LNCaP clone FGC (cell line): ENCODE measurements at places on chromosomes 11 and 22.
A peak's percentile ranks its signal among the peaks of the same experiment; 100 is the strongest.

DNA sequence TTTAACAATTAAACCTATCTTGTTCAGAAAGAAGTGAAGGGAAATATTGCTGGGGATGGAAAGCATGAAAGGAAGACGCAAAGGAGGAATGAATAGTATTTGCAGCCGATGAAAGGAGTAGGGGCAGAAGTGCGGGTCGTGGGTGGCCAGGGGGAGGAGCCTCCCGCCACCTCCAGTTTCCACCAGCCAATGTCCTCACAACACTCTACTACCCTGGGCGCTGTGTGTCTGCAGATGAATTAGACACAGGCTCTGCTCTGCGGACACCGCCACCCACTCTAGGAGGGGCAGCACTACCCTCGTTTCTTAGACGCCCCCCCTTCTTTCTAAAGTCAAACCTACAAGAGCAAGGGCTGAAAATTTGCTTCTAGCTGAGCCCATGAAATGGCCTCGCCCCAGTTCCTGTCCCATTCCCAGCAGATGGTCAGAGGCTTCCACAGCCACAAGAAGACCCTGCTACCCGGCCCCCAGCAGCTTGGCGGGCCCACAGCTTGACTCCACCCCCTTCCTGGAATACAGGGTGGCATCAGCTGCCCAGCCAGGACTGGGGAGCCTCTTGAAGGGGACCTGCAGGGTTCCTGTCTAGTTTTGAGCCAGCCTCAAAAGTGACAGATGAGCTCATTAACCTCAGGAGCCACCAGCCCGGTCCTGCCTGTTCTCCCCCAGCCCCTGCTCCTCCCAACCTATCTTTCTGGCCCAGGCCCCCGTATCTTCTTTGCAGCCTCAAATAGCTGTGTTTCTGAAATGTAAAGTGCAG is 268.1 kb downstream of the BUD13 start:
- peak; percentile 14 for DNase-seq

GRCh38 chr11:114396916-114397315 is 3.4 kb downstream of the C11orf71 start:
- DNase-seq: no peak

- no peak for DNase-seq
Measured at GRCh38 chr22:19035474-19036228, 86.6 kb downstream of the DGCR2 start.

- no peak for DNase-seq
Measured at GRCh38 chr22:24989541-24989951, 37.0 kb downstream of the KIAA1671 start.

GRCh38 chr11:33970984-33971466 is 79.1 kb upstream of the LMO2 start:
- peak; percentile 38 for DNase-seq

DNA sequence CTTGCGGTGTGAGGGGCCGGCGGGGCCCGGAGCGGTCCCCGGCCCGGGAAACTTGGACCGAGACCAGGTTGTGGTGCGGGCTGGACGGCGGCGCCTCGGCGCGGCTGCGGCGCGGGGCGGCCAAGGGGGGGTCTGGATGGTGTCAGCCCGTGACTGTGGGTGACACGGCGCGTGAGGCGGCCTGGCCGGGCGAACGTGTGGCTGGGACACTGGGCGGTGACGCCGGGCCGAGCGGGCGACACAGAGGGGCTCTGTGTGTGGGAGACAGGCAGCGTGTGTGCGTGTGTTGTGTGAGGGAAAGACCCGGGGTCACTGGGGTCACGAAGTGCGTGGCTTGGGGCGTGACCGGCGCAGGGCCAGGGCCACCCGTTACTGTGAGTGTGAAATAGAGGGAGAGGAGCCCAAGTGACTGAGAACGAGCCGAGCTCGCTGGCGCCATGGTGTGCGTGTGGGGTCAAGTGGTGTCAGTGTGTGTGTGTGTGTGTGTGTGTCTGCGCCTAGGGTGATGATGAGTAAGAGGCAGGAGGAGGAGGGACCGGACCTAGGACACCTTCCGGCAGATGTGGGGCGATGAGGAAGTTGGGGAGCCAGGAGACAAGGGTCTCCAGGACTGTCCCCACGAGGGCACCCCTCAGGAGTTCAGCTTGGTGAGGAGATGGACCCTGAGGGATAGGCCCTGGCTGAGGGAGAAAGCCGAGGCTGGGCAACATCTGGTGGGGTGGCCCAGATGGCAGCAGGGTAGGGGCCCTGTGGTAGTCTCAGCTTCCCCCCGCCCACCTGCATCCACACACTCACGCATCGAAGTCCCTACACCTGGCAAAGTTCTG is 817 bp downstream of the RELT start:
- DNase-seq: no peak

GRCh38 chr11:61737636-61738386 is 14.6 kb upstream of the MYRF start:
- DNase-seq: no peak

DNA sequence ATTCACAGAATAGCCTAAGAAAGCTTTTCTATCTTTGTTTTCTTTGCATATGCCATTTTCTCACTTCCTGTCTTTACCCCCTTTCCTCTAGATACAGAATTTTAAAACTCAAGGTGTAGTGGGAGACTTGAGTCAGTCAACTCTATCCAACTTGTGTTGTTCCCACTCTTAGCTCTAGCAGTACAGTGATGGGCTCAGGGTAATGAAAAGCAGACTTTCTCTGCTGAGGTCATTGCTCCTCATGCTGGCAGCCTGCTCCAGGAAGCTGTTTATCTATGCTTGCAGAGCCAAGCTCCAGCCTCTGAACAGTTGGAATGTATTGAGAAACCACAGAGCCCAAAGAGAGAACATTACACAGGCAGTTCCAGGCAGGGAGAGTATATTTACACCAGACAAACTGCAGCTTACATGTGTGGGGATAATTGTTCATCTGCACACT is 68.1 kb downstream of the CSTPP1 start:
- peak; percentile 68 for DNase-seq

DNA sequence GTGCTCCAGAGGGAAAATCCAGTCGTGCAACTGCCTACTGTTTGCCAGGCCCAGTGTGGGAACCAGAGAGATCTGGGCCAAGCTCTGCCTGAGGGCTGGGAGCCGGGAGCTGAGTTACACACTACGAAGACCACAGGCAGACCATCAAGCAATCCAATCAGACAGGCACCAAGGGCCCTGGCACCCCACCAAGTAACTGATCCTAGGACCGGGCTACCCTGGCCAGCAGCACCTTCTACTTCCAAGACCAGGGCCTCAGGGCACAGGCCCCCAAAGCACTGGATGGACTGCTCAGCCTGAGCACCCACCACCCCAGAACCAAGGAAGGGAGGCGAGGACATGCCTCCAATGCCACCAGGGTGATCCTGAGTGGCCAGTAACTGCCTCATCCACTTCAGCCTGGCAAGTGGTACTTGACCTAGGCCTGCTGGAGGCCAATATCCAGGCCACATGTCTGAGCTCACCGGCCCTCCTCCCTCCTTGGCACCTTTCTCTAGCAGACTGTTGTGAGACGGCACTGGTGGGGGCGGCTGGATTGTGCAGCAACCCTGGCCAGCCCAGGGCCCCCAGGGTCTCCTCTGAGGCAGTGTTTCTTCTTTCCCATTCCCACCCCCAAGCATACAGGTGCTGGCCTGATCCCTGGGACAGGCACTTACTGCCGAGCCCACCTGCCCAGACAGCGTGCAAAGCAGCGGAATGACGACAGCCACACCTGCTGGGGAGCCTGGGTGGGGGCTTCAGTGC is 20.7 kb upstream of the ARFGAP3 start:
- no peak for DNase-seq

GRCh38 chr11:7437696-7438095 is 47.6 kb upstream of the OLFML1 start:
- no peak for DNase-seq

GRCh38 chr11:120218695-120219033 is 7.8 kb downstream of the OAF start:
- DNase-seq: no peak

GRCh38 chr11:68934321-68934645 is 30.6 kb downstream of the IGHMBP2 start:
- DNase-seq: no peak

GRCh38 chr11:119903389-119903788 is 174.4 kb upstream of the NECTIN1 start:
- no peak for DNase-seq

GRCh38 chr22:17451316-17451715 is 82.1 kb downstream of the CECR2 start:
- DNase-seq: no peak

DNA sequence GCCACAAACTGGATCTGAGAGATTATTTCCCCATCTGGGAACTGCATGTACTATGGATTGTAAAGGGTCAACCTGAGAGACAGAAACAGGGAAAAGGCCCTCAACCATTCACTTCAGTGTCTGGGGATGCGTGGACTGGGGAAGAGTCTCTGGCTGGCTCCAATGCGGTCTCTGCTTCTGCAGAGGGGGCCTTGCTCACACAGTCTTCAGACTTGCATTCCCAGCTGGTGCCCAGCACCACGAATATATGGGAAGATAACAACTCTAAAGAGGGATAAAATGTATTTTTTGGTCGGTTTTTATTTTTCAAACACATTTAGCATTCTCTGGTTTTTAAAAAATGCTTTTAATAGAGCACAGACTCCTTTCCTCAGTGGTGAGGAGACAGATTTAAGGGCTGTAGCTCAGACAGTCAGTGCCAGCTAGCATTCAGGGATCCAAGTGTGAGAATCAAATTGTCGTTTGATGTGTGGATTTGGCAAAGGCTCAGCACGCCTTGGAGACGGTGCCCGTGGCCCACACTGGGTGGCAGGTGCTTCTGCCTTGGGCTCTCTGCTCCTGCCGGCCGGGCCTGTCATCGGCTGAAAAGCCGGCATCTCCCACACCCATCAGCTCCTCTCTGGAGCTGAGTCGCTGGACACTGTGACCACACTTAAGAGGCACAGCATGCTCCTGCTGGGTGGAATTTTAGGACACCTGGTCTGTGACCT is 8.0 kb upstream of the EFCAB6 start:
- DNase-seq: no peak
